ENCODE measurements at places on chromosomes 5 and 9.

DNA sequence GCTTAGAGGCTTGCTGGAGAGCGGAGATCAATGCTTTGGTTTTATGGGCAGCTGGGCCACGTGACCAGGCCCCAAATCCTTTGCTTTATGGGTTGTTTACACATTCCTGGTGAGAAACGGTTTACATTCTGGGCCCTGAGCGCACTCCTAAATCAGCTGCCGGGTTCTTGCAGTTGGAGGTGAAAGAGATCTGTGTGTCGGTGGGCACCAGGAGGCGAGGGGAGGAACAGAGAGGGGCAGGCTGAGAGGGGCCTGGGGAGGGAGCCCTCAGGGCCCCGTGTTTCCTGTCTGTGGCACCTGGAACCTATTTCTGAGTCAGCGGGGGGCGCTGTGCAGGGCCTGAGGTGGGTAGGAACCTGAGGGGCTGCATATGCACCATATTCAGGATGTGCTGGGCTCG, 63.5 kb upstream of the HAND1 start:
- no peak for DNase-seq

DNA sequence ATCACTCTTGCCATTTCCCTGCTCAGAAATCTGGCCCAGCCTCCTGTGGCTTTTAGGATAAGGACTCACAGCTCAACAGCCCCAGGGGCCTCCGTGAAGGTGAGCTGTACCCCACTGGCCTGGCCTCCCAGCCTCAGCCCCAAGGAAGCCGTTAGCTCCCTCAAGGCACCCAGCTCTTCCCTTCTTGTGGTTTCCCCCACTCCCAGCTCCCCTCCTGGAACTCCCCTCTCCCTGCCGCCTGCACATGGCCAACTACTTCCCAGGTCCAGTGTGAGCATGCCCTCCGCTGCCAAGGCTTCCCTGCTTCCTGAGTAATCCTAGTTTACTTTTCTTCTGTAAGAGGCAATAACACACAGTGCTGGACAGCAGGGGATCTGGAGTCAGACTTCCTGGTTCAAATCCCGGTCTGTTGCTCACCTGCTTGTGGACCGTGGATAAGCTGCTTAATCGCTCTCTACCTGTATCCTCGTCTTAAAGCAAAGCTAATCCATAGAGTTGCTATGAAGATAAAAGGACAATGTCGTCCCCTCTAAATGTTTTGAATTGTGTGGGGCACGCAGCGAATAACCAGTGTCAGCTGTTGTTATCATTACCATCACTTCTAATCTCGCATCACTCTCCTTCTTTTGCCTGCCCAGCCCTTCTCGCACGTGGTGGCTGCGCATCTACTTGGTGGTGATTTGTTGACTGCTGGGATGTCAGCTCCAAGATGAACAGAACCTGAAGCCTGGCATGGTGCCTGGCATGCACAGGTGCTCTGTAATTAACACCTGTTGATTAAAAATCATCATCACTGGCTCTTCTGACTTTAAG, 86.6 kb downstream of the C5orf15 start:
- no peak for DNase-seq

DNA sequence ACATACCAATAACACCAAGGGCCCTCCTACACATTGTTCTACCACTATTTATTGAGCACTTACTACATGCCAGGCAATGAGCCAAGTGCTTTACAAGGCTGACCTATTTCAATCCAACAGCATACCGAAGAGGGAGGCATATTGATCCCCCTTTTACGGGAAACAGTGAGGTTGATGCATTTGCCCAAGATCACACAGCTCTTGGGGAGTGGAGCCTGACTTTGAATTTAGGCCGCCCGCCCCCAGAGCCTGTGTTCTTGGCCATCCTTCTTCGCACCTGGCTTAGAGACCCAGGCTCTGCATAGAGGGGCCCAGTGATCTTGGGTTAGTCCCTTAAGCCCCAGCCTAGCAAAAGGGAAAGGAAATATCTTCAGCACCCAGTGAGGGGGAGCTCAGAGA, 158.1 kb upstream of the IER5L start:
- no peak for DNase-seq

DNA sequence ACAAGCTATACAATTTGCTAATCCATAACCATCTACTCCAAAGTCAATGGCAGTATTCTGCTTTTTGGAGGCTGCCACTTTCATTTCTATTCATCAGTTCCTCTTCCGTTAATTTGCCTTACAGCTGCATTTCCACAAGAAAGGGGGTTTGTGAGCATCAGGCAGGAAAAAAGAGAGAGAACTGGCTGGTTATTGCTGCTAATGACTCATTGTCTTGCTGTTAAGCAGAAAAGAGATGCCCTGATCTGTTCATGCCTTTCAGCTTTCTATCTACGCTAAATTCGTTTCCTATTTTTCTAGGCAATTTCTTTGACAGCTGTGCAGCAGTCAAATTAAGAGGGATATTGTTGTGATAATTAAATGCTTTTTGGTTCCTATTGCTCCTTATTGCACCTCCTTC, 65.9 kb upstream of the GNAQ start:
- DNase-seq, result no peak

GRCh38 chr9:129713402-129713679, 39.5 kb downstream of the PTGES start:
- no peak for DNase-seq

DNA sequence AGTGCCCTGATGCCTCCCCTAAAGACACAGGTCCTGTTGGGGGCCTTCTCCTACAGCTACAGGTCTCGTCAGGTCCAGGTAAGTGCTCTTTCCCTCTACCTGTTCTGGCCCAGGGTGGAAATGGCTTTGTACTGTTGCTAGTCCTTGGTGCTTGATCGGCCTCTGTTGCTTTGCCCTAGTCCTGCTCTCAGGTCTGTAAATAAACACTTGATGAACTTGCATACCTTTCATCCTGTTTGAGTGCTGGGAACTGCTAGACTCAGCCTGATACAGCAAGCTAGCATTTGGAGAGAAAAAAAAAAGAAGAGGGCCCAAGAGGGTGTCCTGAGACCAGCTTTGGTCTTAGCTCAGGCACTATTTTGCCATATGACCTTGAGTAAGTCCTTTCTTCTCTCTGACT, 21.8 kb upstream of the ZNF618 start:
- DNase-seq, result no peak

GRCh38 chr9:15505921-15506320, 4.8 kb downstream of the PSIP1 start:
- DNase-seq, result no peak

GRCh38 chr9:36903541-36904435, 130.3 kb downstream of the PAX5 start:
- peak; percentile 76 for DNase-seq

DNA sequence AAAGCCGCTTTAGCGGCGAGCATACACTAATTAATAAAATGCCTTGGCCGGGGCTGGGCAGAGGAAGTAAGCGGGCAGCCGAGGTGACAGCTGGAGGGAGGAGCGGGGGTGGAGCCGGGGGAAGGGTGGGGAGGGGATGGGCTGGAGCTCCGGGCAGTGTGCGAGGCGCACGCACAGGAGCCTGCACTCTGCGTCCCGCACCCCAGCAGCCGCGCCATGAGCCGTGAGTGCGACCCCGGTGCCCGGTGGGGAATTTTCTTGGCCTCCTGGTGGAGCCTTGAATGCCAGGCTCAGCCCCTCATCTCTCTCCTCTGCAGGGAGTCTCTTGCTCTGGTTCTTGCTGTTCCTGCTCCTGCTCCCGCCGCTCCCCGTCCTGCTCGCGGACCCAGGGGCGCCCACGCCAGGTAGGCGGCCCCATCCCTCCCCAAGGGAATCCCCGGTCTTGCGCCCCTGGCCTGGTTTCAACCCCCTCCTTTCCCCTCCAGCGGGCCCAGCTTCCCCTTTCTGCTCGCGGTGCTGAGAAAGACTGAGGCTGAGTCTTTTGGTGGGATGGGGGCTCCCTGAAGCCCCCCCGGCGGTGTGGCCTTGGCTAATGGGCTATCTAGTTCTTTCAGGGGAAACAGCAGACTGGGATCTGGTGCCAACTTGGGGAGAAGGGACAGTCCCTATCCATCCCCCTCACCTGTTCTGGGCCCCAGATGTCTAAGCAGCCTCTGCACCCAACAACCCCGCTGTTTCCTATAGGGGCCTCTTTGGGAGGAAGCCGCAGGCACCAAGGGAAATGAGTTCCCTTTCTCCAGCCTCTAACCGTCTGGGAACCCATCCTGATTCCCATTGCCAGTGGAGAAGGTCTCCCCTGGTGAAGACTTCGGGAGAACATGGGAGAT, at the start of gene PTGS1:
TSS of gene PTGS1 (plus strand) at position 156 of the 887 bp plus-strand sequence. CDS start at position 217, 61 bp downstream.
- no peak for DNase-seq

- DNase-seq, result no peak
Measured at GRCh38 chr5:96733771-96734500, 71.8 kb downstream of the CAST start.

DNA sequence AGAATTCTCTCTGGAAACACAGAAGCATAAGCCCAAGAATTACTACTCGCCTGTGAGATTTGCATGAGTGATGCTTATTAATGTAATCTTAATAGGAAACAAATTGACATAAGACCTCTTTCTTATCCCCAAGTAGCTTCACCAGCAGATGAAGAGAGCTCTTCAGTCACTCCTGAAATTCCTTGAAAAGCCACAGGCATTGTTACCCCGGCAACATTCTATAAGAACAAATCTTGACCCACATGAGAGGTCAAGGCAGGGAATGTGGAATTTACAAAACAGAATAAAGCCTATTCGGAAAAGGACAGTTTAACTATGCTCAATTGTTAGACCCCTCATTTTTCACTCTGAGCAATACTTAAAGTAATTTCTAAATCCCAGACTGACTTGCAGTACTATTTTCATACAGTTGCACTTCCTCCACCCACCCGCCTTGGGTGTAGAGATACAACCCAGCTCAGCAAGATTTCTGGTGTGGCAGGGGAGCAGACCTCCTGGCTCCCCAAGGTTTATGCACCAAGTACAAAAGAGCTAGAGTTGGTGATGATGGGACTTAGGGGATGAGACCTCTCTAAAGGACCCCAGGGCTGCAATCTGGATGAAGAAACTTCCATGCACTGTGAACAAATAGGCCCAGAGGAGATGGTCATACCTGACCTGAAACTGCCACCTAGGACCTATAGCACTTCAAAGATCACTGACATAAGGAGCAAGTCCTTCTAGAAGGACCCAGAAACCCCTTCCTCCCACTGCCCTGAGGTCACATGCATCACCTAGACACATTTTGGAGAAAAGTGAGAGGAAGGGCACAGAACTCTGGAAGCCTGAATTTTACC, 242.1 kb downstream of the ZNF608 start:
- DNase-seq, result peak; percentile 46

DNA sequence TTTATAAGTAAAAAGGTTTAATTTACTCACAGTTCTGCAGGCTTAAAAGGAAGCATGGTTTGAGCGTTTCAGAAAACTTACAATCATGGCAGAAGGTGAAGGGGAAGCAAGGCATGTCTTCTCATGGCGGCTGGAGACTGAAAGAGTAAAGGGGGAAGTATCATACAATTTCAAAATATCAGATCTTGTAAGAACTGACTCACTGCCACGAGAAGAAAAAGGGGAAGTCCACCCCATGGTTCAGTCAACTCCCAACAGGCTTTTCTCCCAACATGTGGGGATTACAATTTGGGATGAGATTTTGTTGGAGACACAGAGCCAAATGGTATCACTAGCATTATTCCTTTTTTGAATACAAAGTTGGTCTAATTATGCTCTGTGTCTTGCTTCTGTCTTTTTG, 627.9 kb upstream of the ST8SIA4 start:
- DNase-seq, result no peak

- no peak for DNase-seq
Measured at GRCh38 chr5:82884821-82885471, 192.2 kb downstream of the TMEM167A start.

DNA sequence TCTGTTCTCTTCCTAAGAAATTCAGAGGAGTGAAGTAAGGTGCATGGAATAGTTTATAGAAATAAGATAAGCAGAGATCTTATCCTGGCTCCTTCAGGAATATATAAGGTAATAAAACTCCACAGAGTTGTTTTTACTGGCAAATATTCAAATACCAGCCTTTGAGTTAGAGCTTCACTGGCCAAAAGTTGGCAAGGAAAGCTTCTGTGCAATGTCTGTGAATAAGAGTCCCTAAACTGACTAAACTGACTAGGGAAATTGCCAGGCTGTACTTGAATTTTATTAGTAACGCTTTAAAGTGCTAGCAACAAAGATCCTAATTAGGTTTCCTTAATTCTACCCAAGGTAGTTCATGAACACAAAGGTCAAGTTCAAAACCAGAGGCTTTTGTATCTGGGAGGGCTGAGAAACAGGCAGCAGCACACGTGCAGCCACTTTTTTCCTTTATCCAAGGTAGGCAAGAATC, 131.1 kb upstream of the MPDZ start:
- no peak for DNase-seq

DNA sequence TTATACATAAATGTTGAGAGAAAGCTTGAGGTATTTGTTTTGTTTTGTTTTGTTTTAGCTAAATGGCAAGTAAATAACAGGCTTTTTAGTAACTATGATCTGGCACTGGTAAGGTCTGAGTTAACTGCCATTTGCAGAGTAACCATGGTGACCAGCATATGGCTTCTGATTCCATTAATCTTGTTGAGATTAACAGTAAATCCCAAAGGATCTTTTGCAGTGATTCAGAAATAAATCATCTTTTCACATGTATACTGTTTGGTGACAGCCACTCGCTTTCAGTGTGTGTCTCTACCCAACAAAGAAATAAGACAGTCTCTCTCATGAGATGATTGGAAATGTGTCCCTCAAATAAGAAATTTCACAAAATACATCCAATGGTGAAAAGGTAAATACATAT, 235.6 kb downstream of the RAB3C start:
- no peak for DNase-seq

GRCh38 chr9:80501635-80502034, 929.9 kb downstream of the TLE4 start:
- peak; percentile 79 for DNase-seq

DNA sequence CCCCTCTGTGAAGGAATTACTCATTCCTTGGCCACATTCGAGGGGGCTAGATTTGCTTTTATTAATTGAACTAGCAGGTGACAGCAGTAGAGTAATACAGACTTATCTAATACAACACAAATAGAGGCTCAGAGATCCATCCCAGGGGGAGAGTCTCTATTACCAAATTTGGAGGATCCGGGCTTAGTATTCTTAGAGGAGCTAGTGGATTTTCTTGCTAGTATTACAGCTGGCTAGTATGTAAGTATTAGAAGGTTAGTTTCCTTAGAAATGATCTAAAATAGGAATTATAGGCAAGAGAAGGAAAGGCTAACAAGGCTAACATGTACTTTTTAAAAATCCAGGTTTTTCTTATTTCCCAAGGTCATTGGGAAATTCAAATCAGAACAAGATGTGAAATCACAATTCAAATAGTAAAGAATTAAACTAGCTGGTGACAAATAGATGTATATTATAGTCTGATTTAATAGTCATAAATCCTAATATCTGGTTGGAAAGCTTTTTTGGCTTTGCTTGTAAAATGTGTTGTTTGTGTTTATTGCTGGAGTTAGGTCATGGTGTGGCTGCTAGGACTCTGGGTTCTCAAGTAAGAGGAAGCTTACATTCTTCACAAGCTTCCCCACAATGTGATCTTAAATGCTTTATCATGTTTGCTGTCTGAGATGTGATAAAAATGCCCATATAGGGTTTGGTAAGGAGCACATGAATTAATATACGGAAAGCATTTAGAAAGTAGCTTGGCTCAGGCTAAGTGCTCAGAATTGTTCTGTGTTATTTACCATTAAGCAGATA, 160.4 kb upstream of the MPDZ start:
- no peak for DNase-seq

GRCh38 chr5:91925249-91925648, 542.1 kb upstream of the ARRDC3 start:
- no peak for DNase-seq
